ENCODE measurements at places on chromosomes 16 and 17. TPM values are rescaled to one million over a fixed set of nuclear protein-coding genes. Genes with fewer than 3 reads are reported as not detected.

MYO15A gene
- total RNA-seq = 3.3 TPM

EFCAB13 gene
- 5.2 TPM for total RNA-seq

KRTAP3-1 gene
- total RNA-seq = not detected

TEX19 gene
- not detected for total RNA-seq

DNA sequence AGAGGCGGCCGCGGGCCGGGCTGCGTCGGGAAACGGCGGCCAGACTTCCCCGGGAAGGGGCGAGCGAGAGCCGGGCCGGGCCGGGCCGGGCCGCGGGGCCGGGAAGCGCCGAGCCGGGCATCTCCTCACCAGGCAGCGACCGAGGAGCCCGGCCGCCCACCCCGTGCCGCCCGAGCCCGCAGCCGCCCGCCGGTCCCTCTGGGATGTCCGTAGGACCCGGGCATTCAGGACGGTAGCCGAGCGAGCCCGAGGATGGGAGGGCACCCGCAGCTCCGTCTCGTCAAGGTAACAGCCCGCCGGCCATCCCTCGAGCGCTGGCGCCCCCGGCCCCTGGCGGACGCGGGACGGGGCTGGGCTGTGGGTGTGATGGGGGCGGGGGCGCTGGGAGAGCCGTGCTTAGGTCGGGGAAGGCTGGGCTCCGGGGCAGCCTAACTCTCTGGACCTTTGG lies at the start of gene CRHR1:
TSS of gene CRHR1 (plus strand) at position 28 of the 448 bp plus-strand sequence. CDS start at position 253, 225 bp downstream.
- peak within 1 kb of the TSS; percentile 69 for H3K27ac ChIP-seq
- peak within 1 kb of the TSS; percentile 75 for H3K4me3 ChIP-seq
- H3K4me1 ChIP-seq = peaks cover 5% of the 10 kb centered on the region
- H3K27me3 ChIP-seq = peaks cover 78% of the 10 kb centered on the region
- no peak for DNase-seq

DNA sequence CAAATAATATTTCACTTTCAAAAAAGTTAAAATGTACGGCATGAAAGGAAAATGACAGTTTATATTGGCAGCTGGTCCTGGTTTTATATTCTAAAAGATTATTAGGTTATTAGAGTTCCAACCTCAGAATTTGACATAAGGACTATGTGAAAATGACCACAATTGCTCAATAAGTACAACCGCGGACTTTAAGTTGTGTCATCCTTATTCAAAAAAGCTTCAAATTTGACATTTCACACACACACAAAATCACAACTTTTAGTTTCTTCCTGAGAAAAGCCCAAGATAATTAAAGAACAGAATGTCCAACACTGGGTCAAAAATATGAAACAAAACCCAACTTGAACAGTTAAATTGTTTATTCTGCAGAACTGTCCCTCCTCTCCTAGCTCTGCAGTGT lies 133.2 kb upstream of the AXIN2 start:
- no peak overlapping the region for H3K4me3 ChIP-seq
- H3K4me1 ChIP-seq = peaks cover 11% of the 10 kb centered on the region
- peaks cover 3% of the 10 kb centered on the region for H3K27me3 ChIP-seq
- no peak overlapping the region for H3K27ac ChIP-seq

DNA sequence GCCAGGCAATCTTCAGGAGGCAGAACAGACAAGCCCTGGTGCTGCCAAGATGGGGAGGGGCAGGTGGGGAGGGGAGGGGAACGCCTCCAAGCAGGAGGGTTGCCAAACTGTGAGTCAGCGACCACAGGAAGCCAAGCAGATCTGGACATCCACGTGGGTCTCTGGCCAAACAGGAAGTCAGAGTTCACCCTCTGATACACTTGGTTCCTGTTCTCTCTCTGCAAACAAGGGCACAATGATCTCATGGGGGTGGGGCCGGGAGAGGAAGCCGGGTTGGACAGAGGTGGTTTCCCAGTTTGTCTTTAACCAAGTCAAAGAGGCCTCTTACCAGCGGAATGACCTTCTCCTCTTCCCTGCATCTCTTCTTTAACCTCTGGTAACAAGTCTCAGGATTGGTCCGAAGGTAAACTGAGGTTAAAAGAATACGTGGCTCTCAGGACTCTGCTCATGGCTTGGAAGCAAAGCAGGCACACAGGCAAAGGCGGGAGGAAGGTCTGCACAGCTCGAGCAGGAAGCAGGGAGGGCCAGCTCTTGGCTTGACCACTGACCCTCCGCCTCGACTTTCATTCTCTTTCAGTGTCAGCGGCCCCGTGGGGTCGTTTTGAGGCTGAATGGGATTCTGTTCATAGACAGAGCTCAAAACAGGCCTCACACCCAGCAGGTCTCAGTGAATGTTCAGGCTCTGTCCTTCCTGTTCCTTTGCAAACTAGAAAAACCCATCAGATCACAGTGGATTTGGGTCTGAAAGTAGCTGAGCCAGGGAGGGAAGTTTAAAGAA lies 32.9 kb downstream of the TK2 start:
- H3K4me3 ChIP-seq = no peak overlapping the region
- peak overlapping the region; percentile 96 for H3K27ac ChIP-seq
- no peaks in the 10 kb centered on the region for H3K27me3 ChIP-seq
- H3K36me3 ChIP-seq = peaks cover 11% of the 10 kb centered on the region

DNA sequence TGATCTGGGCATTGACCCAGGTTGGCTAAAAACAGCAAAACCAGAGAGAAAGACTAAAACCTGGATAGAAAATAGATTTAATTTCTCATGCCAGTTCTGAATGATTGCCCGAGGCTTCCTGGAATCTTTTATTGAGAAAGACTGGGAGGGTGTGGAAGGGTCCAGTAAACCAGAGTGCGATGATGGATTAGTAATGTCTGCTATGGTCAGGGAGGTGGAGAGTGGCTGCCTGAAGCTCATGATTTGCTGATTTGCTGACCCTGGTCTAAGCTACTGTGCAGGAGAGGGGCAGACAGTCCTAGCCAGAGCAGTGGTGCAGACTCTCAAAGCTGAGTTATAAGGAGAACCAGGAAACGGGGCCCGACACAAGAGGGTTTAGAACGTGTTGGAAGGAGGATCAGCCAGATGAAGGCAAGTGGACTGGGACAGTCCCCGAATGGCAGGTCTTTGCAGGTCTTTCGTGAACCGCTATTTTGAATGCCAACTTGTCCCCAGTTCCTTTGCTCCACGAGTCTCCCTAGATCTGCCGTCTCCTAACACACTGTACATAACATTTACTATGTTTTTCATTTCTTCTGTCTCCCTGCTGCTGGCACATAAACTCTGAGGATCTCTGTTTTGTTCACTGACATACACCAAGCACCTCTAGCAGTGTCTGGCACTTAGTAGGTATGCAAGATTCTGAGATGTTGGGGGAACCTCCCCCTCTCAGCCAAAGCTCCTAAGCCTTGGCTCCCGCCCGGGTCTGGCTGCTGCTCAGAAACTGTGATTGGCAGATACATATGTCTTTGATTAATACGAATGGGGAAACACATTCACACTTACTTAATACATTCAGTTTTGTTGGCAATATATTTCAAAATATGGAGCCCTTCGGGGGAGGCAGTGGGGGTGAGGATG lies 237.3 kb upstream of the TNRC6C start:
- no peak for DNase-seq
- H3K27ac ChIP-seq = no peak overlapping the region
- no peak overlapping the region for H3K4me3 ChIP-seq
- no peaks in the 10 kb centered on the region for H3K4me1 ChIP-seq

- peaks cover 24% of the 10 kb centered on the region for H3K27me3 ChIP-seq
- peaks cover 15% of the 10 kb centered on the region for H3K4me1 ChIP-seq
- no peak for DNase-seq
- no peak overlapping the region for H3K4me3 ChIP-seq
- H3K27ac ChIP-seq = no peak overlapping the region
- H3K36me3 ChIP-seq = no peaks in the 10 kb centered on the region
Measured at GRCh38 chr17:83178533-83179304, 99.3 kb downstream of the METRNL start.

DNA sequence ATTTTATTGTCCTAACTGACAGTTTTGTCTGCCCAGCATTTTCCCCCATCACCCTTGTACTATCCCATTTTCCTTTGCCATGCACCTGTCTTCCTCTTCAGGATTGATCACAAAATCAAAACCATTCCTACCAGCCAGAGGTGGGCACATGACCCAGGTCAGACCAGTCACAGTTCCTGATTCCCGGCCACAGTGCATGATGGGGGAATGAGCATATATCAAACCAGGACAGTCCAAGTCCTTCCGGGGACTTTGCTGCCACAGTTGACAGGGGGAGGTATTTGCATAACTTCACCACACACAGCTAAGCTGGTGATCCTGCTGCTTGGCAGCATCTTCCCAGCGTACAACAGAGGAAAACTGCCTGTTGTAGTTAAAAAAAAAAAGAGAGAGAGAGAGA lies 493.9 kb downstream of the WWOX start:
- H3K27ac ChIP-seq = no peak overlapping the region
- DNase-seq = no peak
- H3K36me3 ChIP-seq = no peaks in the 10 kb centered on the region
- H3K4me3 ChIP-seq = no peak overlapping the region

GRCh38 chr17:73478768-73479424 lies 165.3 kb downstream of the SDK2 start:
- no peaks in the 10 kb centered on the region for H3K36me3 ChIP-seq
- no peak overlapping the region for H3K4me3 ChIP-seq
- peaks cover 4% of the 10 kb centered on the region for H3K4me1 ChIP-seq
- no peak overlapping the region for H3K27ac ChIP-seq
- H3K27me3 ChIP-seq = peaks cover 18% of the 10 kb centered on the region

- no peak overlapping the region for H3K27ac ChIP-seq
- H3K4me3 ChIP-seq = no peak overlapping the region
- peaks cover 18% of the 10 kb centered on the region for H3K36me3 ChIP-seq
Measured at GRCh38 chr17:4327606-4328005, 38.9 kb downstream of the UBE2G1 start.

GRCh38 chr17:20236578-20237227 lies 227.5 kb downstream of the SPECC1 start:
- H3K27me3 ChIP-seq = no peaks in the 10 kb centered on the region
- DNase-seq = no peak
- H3K4me1 ChIP-seq = no peaks in the 10 kb centered on the region
- peaks cover 7% of the 10 kb centered on the region for H3K36me3 ChIP-seq
- H3K4me3 ChIP-seq = no peak overlapping the region

Data from progenitor cell of endocrine pancreas (in vitro differentiated cells).